ENCODE measurements at places on chromosomes 6 and 20.

DNA sequence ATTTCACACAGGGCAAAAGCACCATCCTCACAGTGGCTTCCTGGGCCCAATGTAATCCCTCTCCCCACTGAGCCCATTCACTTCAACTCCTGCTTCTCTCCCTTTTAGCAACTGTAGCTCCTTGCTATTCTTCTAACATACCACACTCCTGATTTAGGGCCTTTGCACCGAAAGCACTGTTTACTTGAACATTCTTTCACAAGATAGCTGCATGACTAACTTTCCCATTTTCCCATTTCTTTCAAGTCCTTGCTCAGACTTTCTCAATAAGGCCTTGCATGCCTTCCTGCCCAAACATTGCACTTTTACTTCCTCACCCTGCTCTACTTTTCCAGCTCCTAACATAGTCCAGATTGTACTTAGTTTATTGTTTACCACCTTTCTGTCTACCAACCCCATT lies 73.0 kb downstream of the SHPRH start:
- DNase-seq = no peak

GRCh38 chr6:157921685-157922367 lies 59.8 kb upstream of the SYNJ2 start:
- DNase-seq = no peak

DNA sequence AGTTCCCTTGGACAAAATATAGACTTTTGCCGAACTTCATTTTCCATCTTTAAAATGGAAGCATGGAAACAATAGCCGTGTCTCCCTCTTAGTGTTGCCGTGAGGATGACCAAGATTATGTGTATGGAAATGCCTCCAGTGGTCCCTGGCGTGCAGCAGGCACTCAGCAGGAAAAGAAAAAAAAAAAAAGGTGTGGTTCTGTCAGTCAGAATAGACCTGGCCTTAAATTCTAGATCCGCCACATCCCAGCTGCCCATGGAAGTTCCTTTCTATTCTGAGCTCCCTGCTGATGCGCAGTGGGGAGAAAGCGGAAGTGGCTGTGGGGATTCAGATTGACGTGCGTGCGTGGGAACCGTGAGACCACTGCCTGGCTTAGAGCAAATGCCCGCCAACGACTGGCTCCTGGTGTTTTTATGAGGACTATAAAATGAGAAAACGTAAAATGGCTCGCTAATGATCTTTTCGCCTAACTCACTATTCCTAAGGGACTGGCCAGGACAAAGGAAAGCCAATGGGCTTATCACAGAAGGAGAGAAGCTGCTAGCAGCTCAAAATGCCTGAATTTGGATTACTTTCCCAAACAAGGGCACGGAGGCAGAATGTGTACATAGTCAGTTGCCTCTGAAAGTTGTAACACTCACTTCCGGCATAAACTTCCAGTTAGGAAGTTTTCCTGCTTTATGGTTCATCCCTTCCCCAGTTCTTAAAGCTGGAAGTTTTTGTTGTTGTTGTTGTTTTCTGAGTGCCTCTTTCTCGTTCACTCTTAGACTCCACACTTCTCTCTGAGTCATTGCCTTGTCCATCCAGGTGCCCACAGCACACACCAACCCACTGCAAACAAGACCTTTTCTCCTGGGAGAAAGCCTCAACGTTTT lies 11.4 kb upstream of the PDE10A start:
- DNase-seq = no peak

- no peak for DNase-seq
Observed at GRCh38 chr20:58575776-58576602, 60.8 kb upstream of the APCDD1L start.

DNA sequence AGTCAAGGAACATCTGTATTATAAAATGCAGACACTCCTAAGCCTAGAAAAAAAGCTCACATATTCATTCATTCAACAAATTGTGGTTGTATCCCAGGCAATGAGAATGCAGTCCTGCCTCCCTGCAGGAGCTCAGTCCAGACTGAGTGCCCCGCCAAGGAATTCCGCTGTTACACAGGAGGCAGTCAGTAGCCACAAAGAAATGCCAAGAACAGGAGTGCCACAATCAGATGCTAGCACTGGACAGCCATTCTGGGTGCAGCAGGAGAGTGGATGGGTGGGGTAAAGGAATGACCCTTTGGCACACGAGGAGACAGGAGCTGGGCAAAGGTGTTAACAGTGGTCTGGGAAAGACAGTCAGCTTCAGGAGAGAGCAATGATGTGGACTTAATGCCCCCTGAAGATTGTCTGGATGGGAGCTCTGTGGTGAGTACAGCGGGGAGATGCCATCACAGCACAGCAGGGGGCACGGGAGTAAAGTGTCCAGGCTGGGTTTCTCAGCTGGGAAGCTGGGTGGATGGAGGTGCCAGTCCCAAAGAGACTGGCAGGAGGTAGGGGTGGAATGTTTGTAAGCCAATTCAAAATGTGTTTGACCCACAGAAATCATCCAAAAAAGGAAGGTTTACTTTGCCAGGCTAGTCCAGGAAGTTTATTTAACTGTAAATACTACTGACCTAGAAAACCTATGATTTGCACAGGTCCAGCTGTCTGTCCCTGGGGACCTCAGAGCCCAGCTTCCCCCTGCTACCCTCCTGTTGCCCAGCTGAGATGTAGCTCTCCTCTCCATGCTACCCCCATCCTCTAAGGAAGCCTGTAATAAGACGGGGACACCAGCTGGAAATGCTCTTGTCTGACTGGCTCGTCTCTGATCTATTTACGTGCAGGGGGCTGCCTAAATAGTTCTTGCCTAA lies 84.1 kb downstream of the SLC23A2 start:
- DNase-seq = no peak

GRCh38 chr6:169841907-169842606 lies 90.6 kb downstream of the ERMARD start:
- no peak for DNase-seq

DNA sequence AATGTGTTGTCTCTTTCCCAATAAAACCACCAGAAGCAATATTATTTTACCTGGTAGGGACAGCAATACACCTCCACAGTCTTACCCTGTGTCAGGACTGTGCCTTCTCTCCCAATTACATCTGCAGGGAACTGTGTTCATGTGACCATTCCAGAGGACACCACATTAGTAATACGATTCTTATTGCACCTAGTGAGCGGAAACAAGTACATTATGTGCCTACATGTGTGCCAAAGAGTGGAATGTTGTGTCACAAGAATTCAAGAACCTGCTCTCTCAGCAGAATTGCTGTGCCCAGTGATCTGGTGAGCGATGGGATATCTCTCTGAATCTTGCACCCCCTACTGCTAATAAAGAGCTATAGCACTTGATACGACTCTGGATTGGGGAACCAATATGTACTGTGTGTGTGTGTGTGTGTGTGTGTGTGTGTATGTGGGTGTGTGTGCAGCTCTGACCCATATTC lies 57.4 kb upstream of the FOXC1 start:
- DNase-seq = no peak

GRCh38 chr6:125808060-125808459 lies 17.3 kb downstream of the NCOA7 start:
- no peak for DNase-seq

- DNase-seq = no peak
Observed at GRCh38 chr20:36152261-36152660, 2.3 kb upstream of the EPB41L1 start.

DNA sequence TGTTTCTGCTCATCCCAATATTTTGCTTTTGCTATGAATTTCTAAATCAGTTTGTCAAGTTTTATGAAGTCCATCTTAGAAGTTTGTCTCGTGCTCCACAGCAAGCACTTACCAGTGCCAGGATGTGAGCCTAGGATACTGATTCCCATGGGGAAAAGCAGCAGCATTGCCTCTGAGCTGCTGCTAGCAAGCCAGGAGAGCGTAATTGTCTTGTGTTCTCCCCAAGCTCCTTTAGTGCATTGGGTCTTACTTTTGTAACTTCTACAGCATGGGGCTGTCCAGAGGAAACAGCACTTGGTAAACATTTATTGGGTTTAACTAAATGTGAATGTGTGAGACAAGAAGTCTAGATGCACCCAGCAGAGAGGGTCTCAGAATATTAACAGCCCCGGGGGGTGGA lies 76.1 kb downstream of the RNF182 start:
- DNase-seq = no peak

DNA sequence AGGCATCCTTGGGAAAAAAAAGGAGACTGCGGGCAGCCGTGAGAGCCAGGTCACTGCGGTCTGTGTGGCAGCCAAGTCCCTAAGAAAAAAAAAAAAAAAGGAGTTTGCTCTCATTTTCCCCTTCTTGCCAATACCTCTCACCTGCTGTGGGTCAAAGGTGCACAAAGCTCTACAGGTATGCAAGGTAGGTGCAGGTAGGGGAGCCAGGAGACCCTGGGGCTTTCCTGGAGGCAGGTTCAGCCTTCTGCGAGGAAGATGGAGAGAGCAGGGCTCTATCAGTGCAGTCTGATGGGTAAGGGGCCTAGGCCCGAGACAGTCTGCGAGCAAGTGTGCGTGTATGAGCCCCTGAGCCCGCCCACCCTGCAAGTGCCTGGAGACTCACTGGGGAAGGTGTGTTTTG lies 12.3 kb upstream of the SNAI1 start:
- no peak for DNase-seq

DNA sequence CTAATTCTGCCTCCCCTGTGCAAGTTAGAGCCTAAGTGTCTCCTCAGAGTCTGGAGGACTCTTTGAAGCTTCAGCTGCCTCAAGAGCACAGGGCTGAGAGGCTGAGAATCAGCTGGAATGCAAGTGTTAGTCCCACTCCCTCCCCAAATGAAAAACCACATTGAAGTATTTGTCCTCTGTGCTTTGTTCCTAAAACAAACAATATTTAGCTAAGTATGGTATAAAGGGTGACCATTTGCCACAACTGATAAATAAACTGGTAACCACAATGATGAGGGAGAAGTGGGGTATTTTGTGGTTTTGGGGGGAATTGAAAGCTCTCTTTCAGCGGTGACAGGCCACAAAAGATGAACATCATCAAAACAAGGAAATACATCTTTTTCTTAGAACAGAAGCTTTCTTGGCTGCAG lies 91.7 kb upstream of the HDDC2 start:
- DNase-seq = no peak

GRCh38 chr20:6282642-6283041 lies 159.8 kb upstream of the FERMT1 start:
- no peak for DNase-seq

GRCh38 chr20:58707770-58708169 lies 15.2 kb downstream of the NPEPL1 start:
- no peak for DNase-seq

GRCh38 chr6:69370763-69371162 lies 426.0 kb downstream of the LMBRD1 start:
- no peak for DNase-seq

DNA sequence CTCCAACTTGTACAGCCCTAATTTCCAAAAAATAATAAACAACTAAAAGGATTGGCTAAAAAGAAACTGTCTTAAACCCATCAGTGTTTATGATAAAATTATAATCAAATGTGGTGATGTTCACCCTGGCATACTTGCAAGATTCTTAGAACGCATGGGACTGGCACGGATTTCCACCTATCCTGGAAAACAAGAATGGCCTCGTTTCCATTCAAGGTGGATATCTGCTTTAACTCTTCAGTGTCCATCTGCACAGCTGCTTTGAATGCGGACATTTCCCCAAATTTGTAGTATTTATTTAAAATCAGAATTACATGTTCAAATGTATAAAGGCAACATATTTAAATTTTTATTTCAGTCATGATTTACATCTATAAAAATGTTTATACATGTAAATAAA lies 4.2 kb downstream of the CNR1 start:
- no peak for DNase-seq

- no peak for DNase-seq
Observed at GRCh38 chr6:35514587-35514986, 1.9 kb upstream of the TULP1 start.
